ENCODE measurements at places on chromosomes 5 and 9.

GRCh38 chr5:107215611-107216010, 455.1 kb downstream of the EFNA5 start:
- DNase-seq = no peak

DNA sequence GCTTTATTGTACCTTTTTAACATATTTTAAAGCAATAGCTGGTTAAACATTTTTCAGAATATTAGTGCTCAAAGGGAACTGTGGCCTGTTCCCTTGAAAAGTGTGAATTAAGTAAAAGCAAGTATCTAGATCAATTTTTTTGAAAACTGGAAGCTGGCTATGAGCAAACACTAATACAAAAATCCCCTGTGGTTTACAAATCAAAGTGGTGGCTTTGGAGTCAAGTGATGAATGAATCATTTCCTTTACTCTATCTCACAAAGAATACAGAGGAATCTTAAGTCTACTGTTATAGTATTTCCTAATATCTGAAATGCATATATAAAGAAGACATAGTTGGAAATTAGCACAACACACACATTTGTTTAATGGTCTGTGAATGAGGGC, 212.4 kb upstream of the C9orf72 start:
- no peak for DNase-seq

DNA sequence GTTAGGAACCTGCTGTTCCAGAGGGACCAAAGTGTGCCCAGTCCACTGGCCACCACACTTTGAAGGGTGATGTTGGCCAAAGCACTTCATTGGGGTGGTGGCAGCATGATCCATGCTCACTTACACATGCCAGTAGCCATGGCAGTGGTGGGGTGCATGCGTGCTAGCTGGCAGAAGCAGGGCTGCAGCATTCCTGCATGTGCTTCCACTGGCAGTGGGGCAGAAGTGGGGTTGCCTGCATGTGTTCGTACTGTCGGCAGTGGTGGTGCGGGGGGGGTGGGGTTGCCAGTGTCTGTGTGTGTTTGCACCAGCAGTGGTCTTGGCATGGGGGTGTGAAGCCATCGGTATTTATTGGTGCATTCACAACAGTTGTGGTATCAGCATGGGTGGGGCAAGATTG, 260.3 kb upstream of the ANKH start:
- DNase-seq = no peak

DNA sequence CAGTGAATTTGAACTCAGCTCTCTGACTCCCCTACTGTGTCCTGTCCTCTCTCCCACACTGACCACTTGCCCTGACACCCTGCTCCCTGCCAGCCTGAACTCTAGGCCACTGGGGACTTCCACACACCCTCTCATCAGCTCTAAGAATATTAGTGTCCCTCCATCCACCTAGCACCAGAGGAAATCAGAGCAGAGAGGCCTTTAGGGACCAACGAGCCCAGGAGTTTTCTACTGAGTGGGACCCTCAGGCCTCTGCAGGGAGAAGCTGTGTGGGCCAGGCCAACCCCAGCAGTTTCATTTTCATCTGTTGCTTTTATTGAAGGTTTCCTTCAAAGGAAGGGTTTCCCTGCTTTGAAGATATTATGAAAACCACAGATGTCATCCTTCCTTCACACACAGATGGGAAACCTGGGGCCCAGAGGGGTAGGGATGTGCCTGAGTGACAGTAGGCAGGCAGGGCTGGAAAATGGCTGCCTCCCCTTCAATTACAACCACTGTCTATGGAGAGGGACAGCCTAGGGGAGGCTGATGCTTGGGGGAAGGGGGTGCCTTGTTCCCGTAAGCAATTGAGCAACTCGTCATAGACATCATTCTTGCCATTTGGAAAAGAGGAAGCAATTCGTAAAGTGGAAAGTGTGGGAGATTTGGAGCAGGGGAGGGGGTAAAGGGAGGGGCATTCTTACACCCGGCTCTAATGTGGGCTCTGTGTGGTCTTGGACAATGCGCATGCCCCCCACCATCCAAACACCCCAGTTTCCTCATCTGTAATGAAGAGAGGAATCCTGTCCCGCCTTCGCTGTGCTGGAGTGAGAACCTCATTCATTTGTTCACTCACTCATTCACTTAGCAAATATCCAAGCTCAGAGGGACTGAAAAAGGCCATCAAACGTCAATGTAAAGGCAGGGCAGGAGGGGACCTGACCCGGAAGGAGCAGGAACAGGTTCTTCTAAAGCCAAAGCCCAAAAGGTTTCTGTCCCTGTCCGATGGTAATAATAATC, 3.9 kb downstream of the GLIPR2 start:
- no peak for DNase-seq

- no peak for DNase-seq
Measured at GRCh38 chr9:90894986-90895687, 93.5 kb downstream of the SYK start.

Data from NCI-H1105 (cell line).